ENCODE measurements at places on chromosomes 1 and 21.
A peak's percentile ranks its signal among the peaks of the same experiment; 100 is the strongest.

DNA sequence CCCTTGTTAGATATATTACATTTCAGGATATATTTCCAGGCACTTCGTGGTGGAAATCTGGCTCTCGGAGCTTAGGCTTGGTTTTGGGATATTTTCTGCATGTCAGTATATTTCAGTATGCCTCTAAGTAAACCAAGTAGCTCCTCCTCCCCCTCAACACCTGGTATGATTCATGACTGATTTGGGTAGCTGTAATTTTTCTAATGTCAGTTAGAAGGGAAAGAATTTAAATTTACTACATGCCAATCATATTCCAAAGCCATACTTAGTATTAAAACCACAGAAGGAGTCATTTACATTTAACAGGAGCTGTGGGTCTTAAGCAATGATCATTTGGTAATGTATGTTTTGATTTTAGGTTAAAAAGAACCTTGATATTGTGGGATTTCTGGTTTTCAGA is 40.6 kb downstream of the ST6GALNAC3 start:
- no peak for DNase-seq

DNA sequence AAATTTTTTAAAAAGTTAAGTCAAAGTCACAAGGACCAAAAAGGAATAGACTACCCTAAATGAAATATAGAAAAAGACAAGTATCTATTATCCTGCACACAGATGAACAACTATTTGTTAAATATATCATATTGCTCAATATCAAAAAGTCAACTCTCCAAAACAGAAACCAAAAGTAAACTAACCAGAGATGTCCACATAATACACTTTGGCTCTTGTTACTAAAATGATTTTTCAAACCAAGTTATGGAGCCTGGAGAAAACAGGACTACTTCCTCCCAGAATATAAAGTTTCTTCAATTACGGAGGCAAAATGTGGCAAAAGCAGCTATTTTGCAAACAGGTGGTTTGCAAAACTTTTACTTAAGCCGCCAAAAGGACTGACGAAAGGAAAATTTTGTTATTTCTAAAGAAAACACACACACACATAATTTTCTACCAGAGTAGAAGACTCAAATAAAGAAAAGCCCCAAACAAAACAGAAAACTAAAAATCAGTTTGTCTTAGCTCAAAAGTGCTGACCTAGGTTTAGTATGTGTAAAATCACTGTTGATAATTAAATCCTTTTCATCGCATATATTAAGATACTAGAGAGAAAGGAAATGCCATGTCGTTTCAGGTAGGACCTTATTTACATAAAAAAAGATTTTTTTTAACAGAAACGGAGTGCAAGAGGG is 1.1 kb downstream of the DPYD start:
- no peak for DNase-seq

- no peak for DNase-seq
Observed at GRCh38 chr1:93773049-93773838, 91.6 kb upstream of the BCAR3 start.

GRCh38 chr1:20633190-20634064 is at the start of gene PINK1:
PINK1 (plus strand) TSS chr1:20633458; CDS start chr1:20633549, 91 bp downstream.
- peak; percentile 76 for DNase-seq

DNA sequence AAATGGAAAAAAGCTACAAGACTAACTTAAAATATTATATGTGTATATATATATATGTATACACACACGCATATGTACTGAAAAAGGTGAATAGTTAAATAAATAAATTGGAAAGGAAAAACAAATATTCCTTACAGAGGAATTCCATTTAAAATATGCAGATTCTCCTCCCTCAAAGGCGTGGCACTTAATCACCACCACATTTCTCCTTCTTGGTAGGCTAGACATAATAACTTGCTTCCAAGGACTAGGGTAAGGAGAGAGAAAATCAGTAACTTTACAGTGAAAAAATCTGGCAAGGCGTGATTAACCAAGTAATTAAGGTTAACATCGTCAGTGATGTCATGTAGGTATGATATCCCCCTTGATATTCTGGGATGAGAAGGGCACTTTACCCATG is 84.0 kb upstream of the USP25 start:
- DNase-seq: no peak

DNA sequence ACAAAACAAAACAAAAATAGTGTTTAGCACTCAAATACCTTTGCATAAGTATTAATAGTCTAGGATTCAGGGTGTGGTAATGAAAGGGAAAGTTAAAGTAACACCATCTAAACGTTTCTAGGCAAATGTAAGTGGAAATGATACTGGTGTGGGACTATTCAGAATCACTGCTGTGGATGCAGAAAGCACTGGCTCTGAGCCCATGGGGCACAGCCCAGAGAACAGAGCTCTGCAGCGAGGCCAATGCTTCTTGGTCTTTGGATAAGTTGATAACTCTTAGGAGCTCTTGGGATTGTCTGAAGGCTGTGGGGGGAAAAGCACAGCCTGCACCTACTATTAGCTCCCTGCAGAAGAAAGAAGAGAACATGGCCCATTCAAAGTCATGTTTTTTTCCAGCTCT is 21.4 kb upstream of the DNM3 start:
- no peak for DNase-seq
